SJCRH30 (cell line): ENCODE measurements at places on chromosomes 16 and 17. TPM values are rescaled to one million over a fixed set of nuclear protein-coding genes. Genes with fewer than 3 reads are reported as not detected.
A peak's percentile ranks its signal among the peaks of the same experiment; 100 is the strongest.

The GPR179 gene
- total RNA-seq: not detected in 2 replicates

The KRTAP4-5 gene
- not detected in 2 replicates for total RNA-seq

GRCh38 chr16:50275428-50276325 is 9.3 kb downstream of the ADCY7 start:
- no peak overlapping the region for H3K27ac ChIP-seq
- no peak overlapping the region for H3K4me3 ChIP-seq
- no peak for DNase-seq
- H3K36me3 ChIP-seq: no peaks in the 10 kb centered on the region; the same call in 1 of the 2 replicates

DNA sequence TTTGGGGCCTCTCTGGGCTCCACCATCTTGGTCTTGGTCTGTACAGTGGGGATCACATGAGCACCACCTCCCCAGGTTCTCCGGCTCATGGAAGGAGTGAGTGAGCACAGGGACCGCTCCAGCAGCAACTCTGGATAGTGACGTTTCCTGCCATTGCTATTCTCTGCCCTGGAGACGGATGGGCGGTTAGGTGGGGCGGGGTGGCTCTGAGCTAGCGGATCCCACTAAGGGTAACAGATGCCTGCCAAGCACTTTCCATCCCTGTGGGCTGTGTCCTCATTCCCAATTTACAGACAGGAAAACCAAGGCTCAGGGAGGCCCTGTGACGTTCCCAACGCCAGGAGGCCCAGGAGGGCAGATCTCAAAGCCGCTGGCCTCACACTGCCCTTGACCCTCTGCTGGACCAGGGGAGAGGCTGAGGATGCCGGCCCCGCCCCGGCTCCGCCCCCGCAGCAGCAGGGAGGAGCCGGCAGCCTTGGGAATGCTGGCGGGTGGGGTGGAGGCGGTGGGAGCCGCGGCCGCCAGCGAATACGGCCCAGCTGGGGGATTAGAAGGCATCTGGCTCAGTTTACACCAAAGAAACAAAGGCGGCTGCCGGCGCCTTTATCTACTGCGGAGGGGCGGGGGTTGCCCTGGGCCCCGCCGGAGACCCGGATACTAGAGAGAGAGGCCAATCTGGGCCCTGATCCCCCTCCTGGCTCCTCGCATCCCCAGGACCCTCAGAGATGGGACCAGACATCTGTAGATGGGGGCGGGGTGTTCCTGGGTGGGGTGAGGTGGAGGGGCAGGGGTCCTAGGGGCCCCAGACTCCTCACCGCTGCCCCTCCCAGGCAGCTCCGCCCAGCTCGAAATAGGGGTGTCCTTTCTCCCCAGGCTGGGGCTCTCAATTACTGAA is 122.3 kb upstream of the CIBAR2 start:
- H3K4me1 ChIP-seq: no peaks in the 10 kb centered on the region
- no peaks in the 10 kb centered on the region for H3K27me3 ChIP-seq
- H3K27ac ChIP-seq: peak overlapping the region; percentile 63
- peak overlapping the region; percentile 54 for H3K4me3 ChIP-seq
- DNase-seq: peak; percentile 86

GRCh38 chr16:21179126-21179982 is 20.9 kb downstream of the LDAF1 start:
- DNase-seq: no peak
- H3K27me3 ChIP-seq: no peaks in the 10 kb centered on the region
- no peaks in the 10 kb centered on the region for H3K36me3 ChIP-seq
- no peaks in the 10 kb centered on the region for H3K4me1 ChIP-seq
- H3K4me3 ChIP-seq: no peak overlapping the region
